Tongue (tissue), 3 donors: ENCODE measurements at places on chromosomes 5 and 9.

- DNase-seq = no peak
Observed at GRCh38 chr5:69374911-69375446, 5.4 kb downstream of the RAD17 start.

DNA sequence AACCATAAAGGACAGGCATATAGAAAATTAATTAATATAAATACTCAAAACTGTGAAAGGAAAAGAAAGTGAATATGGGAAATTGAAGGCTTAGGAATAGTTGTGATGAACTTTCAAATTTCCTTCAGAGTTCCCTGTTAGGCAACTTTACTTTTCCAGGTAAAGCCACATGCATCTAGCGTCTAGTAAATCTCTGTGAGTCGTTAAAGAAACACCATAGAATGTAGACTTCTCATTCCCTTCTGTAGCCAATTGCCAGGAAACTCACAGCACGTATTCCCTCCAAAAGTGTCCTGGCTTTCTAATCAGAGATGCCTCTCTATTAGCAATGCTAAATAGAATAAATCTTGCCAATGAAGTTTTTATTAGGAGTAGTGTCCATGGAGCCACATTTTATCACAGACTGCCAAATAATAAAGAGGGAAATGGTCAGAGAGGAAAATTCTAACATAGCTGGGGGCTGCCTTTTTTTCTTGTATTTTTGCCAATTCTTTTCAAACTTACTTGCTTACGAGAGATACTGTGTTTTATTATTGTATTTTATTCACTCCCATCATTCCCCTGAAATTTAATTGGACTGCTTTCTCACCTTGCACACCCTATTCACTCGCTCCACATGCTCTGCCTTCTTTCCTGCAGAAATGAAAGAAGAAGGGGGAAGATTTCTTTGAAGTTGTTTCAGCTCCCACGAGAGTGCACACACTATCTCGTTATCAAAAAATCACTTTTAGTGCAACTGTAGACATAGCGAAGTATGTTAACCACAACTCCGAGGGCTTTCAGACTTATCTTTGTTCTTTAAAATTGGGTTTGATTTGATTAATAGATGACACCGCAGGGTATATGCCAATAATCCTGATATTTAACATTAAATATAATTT is 439.0 kb downstream of the CSNK1G3 start:
- DNase-seq = no peak

GRCh38 chr5:143921525-143922311 is 109.8 kb downstream of the HMHB1 start:
- DNase-seq = peak; percentile 48

DNA sequence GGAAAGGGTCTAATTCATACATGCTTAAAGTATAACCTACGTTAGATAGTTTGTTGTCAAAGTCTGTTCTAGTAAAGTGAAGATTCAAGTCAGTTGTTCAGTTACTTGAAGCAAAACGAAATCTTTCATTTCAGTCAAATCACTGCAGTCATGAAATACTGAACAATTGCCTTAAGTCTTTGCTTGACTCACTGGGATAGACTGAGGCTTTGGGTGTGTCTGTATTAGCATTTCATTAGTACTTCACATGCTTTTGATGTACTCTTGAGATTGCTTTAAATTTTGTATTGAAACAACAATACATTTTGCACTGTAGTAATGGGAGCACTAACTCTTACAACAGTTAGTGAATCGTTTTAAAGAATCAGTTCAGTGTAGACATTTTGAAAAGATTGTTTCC is 4.0 kb upstream of the CMYA5 start:
- no peak for DNase-seq

GRCh38 chr5:131684051-131684450 is 49.0 kb upstream of the RAPGEF6 start:
- DNase-seq = no peak
